ENCODE measurements at places on chromosomes 7 and 10. TPM values are rescaled to one million over a fixed set of nuclear protein-coding genes. Genes with fewer than 3 reads are reported as not detected.
A peak's percentile ranks its signal among the peaks of the same experiment; 100 is the strongest.

The TSPAN13 gene
- total RNA-seq = not detected

The GIMAP6 gene
- 158 TPM for total RNA-seq

- H3K4me3 ChIP-seq = no peak overlapping the region
- no peak for DNase-seq
- no peaks in the 10 kb centered on the region for H3K27me3 ChIP-seq
- H3K36me3 ChIP-seq = peaks cover 46% of the 10 kb centered on the region
- H3K4me1 ChIP-seq = no peaks in the 10 kb centered on the region
- no peak overlapping the region for H3K27ac ChIP-seq
Measured at GRCh38 chr10:14926722-14927416, 27.0 kb downstream of the DCLRE1C start.

- peaks cover 32% of the 10 kb centered on the region for H3K4me1 ChIP-seq
- DNase-seq = no peak
- H3K27ac ChIP-seq = no peak overlapping the region
- no peaks in the 10 kb centered on the region for H3K27me3 ChIP-seq
Measured at GRCh38 chr7:43781726-43782607, 23.5 kb downstream of the BLVRA start.

GRCh38 chr7:106346678-106347217 lies 62.0 kb upstream of the NAMPT start:
- no peaks in the 10 kb centered on the region for H3K27me3 ChIP-seq
- H3K27ac ChIP-seq = peak overlapping the region; percentile 13
- H3K36me3 ChIP-seq = no peaks in the 10 kb centered on the region
- H3K4me3 ChIP-seq = no peak overlapping the region

- no peak overlapping the region for H3K27ac ChIP-seq
- DNase-seq = no peak
- no peak overlapping the region for H3K4me3 ChIP-seq
- no peaks in the 10 kb centered on the region for H3K36me3 ChIP-seq
Measured at GRCh38 chr10:4790045-4790444, 36.0 kb upstream of the AKR1E2 start.

- H3K27me3 ChIP-seq = peaks cover 2% of the 10 kb centered on the region
- H3K4me3 ChIP-seq = no peak overlapping the region
Measured at GRCh38 chr10:10584161-10584560, 433.5 kb upstream of the CELF2 start.

- no peaks in the 10 kb centered on the region for H3K4me1 ChIP-seq
- no peak overlapping the region for H3K4me3 ChIP-seq
- H3K36me3 ChIP-seq = no peaks in the 10 kb centered on the region
- H3K27me3 ChIP-seq = no peaks in the 10 kb centered on the region
Measured at GRCh38 chr10:49071160-49071761, 44.1 kb downstream of the VSTM4 start.

DNA sequence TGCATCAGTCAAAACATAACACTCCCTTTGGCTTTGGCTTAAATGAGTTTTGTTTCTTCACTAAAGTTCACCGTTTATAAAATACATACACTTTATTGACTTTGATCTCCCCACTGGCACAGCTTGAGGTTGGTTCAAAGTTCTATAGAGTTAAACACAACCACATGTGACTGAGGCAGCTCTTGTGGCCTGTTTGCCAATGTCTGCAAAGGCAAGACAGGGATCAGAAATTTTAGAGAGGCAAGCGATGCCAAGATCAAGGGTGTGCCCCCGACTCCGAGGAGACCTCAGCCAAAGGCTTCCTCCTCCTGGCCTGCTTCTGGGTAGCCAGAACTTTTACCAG lies 129.8 kb upstream of the JCAD start:
- no peaks in the 10 kb centered on the region for H3K36me3 ChIP-seq
- H3K4me3 ChIP-seq = no peak overlapping the region
- no peaks in the 10 kb centered on the region for H3K4me1 ChIP-seq

DNA sequence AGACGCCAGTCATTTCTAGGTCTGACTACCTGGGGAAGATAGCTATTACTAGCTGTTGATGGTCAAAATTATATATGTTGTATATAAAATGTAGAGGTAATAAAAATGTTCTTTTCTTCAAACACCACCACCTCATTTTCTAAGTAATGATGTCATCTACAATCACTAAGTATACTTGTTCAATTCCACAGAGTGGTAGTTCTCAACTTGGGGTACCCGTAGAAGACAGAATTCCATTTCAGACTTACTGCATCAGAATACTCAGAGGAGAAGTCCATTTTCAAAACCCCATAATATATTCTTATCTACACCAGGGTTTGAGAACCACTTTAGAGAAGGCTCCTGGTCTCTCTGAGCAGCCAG lies 191.9 kb downstream of the PTN start:
- no peak overlapping the region for H3K4me3 ChIP-seq
- H3K4me1 ChIP-seq = no peaks in the 10 kb centered on the region
- no peak for DNase-seq
